ENCODE measurements at places on chromosomes 7 and 10.

GRCh38 chr7:107613948-107614347 lies 33.9 kb downstream of the BCAP29 start:
- DNase-seq: no peak

DNA sequence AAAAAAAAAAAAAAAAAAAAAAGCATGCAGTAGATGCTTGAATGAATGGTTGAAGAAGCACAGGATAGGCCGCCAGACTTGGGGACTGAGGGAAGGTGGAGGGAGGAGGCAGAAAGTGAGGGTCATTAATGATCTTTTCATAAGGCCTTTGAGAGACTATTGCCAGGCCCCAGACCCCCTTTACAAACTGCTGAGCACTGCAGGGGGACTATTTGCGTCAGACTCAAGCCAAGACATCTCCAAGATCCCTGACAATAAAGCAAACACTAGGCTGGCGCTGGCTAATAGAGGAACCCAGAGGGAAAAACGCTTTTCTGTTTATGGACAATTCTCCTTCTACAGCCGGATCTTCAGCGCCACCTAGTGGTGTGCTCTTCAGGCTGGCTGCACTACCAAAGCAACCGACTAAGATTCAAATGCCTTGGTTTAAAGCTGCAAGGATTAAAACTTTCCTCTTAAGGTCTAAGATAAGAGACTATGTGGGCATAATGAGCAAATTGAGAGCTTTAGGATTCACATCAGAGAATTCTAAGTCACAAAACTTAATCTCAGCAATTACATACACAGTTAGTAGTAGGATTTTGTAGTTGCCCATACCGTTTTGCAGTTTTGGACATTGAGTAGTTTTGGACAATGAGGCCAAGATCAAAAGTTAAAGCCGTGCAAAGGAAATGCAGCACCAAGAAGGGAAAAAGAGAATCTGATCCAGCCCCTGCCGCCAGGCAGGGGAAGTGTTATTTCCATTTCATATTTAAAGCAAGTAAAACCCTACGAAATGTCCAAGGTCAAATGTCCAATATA lies 17.9 kb upstream of the AGK start:
- DNase-seq: peak; percentile 81

DNA sequence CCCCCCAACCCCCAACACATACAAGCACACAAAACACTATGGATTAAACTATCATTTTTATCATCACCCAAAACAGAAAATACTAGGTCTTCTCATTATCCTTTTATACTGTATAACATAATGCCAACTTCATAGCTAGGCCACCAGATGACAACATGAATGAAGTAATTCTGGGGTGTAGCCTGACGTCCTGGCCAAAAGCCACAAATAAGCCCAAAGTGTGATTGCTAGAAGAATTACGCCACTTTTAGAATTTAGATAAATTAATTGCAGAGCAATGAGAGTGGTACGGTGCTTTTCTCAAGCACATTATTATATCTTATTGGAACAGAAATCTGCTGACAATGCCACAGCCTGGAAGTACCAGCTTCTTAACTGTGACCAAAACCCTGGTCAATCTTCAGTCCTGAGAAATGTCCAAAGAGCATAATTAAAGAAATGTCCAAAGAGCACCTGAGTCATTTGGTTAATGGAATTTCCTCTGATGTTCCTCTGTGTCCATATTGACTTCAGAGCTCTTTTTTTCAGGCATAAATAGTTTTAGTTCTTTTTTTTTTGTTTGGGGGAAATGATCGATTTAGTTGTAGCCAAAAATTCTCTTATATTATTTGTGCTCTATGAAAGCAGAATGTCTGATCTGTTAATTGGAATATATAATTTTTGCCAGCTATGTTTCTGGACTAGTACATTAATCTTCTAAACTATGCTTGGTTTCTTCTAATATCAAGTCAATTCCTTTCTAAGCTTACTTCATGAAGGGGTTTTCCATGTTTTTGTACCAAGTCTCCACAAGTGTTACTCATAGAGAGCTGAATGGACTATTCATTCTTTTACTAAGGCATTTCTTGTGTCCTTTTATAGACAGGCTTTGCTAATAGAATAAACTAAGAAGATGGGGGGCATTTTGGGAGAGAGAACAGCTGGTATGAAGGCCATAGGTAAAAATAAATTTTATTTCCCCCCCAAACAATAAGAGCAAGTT lies 233.4 kb upstream of the SLC26A5 start:
- no peak for DNase-seq

GRCh38 chr7:44066494-44067063 lies 1.2 kb upstream of the PGAM2 start:
- no peak for DNase-seq

- no peak for DNase-seq
Measured at GRCh38 chr10:112490545-112490944, 43.5 kb downstream of the VTI1A start.

DNA sequence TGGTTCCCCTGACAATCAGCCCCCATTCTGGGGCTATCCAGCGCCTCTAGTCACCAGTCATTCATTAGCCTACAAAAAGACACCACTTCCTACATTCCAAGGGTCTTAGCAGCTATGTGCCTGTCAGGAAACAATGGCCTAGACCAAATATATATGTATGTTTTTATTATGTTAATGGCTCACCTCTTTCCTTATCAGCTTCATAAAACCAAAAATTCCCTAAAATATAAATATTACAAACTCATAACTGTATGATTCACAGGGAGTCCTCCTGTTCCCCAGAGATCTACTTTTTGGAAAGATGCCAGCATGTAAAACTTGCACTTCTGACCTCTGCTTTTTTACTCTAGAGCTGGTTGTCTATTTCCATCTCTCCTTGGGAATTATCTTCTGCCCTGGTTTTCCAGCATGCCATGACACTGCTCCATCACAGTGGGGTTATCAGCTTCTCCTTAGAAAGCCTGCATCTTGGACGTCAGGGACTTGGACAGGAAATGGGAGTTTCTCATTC lies 79.2 kb downstream of the ABCA13 start:
- no peak for DNase-seq

DNA sequence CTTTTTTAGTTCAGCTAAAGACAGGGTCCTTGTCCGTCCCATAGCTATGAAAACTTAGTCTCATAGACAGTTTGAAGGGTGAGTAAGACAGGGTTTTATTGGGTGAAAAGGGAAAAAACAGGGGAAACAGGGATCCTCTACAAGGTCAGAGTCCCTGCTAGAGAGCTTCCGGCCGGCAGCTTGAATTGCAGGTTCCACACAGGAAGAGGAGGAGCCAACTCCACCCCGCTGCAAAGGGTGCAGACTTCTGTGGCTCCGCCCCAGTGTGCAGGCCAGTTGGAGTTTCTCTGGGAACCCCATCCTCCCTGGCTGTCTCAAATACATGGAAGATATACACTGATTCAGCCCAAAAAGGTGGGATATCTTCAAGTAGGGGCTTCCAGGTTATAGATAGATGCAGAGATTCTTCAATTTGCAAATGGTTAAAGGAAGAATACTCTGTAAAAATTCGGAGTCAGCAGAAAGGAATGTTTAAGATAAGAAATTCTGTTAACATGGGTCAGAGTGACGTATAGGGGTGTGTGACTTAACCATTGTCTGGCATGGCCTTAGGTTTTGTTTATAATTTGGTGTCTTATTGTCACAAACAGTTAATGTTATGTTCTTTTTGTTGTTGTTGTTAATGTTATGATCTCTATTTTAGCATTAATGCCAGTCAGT lies 34.6 kb upstream of the HECW1 start:
- peak; percentile 23 for DNase-seq
